ENCODE measurements at places on chromosomes 7 and 10.

DNA sequence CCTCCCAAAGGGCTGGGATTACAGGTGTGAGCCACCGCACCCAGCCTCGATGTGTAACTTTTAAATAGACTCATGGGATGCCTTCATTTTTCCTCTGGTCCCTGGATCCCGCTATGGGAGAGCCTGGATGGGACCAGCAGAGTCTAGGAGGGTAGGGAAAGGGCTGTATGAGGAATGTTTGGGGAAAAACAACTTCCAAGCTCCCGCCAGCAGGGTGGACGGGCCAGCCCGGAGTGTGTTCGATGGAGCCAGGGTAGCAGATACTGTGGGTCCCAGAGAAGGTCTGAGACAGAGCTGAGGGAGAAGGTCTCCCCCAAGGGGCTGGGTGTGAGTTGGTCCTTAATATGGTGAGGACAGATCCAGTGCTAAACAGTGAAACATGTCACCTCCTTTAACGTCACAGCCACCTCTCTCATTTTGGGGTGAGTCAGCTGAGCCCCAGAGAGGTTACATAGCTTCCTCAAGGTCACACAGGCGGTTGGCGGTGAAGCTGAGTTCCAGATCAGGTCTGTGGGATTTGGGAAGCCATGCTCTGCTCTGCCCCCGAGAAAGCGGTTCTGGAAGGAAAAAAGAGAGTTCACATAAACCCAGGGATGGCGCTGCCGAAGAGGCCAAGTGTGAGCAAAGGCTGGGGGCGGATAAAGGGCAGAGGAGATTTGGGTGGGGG lies 66.4 kb downstream of the MYL10 start:
- DNase-seq: no peak

- DNase-seq: no peak
Measured at GRCh38 chr7:3302681-3303320, 1.7 kb downstream of the SDK1 start.

GRCh38 chr7:908159-908581 lies 31.8 kb downstream of the GET4 start:
- no peak for DNase-seq

DNA sequence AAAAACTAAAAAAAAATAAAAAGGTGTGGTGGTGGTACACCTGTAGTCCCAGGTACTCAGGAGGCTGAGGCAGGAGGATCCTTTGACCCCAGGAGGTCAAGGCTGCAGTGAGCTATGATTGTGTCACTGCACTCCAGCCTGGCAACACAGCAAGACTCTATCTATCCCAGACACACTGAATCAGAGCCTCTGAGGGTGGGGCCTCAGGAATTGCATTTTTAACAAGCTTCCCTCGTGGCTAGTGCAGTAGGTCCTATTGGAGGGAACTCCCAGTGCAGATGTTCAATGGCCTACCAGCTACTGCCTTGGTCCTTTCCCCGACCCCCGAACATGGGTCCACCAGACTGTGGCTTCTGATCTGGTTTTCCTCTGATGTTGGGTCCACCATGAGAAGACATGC lies 14.9 kb downstream of the STRA8 start:
- no peak for DNase-seq

DNA sequence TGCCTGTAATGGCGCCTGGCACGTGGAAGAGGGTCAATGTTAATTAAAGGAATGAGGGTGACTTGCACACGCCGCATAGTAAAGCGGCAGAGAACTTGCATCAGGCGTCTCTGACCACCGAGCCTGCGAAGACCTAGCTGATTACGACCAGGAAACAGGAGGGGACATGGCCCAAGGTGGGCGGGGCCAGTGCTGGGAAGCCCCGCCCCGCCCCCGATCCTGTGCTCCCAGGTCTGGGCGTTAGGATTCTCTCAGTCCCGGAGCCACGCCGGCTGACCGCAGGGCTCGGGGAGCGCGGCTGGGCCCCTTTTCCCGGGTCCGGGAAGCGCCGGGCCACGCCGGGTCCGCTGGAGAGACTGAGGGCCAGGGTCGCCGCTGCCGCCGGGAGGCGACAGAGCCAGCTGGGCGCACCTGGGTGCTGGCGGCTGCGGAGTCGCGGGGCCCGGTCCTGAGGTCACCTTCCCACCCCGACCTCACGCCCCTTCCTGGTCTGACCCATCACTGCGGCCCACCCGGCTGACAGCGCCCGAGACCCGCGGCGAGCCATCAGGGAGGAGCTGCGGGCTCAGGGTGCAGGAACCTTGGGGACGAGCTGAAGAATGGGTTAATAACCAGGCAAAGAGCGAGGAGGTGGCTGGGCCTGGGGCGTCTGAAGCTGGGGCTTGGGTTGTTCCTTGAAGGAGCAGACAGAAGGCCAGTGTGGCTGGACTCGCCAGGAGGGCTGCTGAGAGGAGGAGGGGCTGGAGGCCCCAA lies 23.0 kb upstream of the GRID1 start:
- no peak for DNase-seq

- no peak for DNase-seq
Measured at GRCh38 chr7:16776053-16776452, 22.5 kb downstream of the TSPAN13 start.

- no peak for DNase-seq
Measured at GRCh38 chr7:128073671-128074310, 42.6 kb upstream of the LRRC4 start.

- no peak for DNase-seq
Measured at GRCh38 chr7:100879685-100880261, 4.9 kb downstream of the SRRT start.

GRCh38 chr10:112183329-112184051 lies at the start of gene GPAM:
Gene GPAM, minus strand, starts transcription at chr10:112183765. Its CDS starts 1,981 bp downstream, at chr10:112181784.
- peak; percentile 96 for DNase-seq

GRCh38 chr7:28165961-28166955 lies 14.3 kb downstream of the JAZF1 start:
- DNase-seq: no peak

DNA sequence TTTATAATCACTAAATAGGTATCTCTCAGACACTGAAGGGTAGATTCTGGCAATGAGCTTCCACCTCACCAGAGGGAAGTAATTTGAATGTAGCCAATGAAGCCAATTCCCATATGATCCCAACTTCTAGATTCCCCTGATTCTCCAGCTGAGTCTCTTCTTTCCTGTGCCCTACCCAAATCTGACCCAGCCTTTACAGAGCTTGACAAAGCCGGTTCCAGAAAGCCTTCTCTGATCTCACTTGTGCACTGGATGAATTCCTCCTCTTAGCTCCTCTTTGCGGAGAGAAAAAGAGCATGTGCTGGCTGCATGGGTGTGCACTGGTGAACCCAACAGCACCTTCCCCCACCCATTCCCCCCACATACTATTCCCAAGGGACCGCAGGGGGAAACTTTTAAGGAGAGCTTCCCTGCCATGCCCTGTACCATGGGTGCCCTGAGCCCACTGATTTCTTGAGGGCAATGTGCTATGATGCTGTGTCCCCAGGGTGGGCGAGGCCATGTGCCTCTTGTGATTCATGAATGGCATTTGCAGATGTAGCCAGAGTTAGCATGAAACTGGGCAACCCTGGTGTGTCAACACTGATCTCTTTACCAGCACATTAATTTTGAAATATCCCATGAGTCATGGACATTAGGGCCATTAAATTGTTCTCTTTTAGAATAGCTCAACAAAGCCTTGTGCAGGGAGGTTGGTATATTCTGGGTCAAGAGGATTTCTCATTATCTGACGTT lies 50.4 kb upstream of the PLEKHA1 start:
- DNase-seq: no peak

GRCh38 chr7:90645784-90646183 lies 49.7 kb downstream of the CDK14 start:
- DNase-seq: no peak

- no peak for DNase-seq
Measured at GRCh38 chr10:48194830-48195229, 79.7 kb downstream of the FRMPD2 start.

GRCh38 chr7:2687881-2688318 lies at the start of gene AMZ1:
Gene AMZ1, plus strand, starts transcription at chr7:2688202. Its CDS starts 12,250 bp downstream, at chr7:2700452.
- no peak for DNase-seq

- no peak for DNase-seq
Measured at GRCh38 chr10:123241391-123242141, 87.4 kb downstream of the BUB3 start.

GRCh38 chr10:97321804-97322190 lies 2.7 kb downstream of the FRAT1 start:
- no peak for DNase-seq

DNA sequence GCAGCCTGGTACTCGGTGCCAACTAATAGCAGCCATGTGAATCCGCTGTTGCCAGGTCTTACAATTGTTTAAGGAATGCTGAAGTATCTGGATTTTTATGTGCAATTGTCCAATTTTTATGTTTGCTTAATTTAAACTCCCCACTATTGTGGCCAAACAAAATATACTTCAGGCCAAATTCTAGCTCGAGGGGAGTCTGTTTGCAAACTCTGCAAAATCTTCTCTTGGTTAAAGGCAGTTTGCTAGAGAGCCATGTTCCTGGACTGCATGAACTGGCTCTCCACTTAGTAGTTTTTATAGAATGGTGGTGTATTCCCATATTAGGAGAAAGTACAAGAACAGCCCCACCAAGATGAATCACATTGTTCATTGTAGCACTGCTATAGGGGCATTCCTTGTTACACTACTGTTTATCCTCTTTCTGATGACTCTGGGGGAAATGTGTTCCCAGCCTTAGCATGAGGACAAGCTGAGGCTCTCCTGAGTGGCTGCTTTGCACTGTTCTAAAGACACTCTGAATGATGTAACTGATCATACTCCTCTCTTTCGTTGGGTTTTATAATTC lies 178.0 kb upstream of the GLI3 start:
- DNase-seq: no peak

DNA sequence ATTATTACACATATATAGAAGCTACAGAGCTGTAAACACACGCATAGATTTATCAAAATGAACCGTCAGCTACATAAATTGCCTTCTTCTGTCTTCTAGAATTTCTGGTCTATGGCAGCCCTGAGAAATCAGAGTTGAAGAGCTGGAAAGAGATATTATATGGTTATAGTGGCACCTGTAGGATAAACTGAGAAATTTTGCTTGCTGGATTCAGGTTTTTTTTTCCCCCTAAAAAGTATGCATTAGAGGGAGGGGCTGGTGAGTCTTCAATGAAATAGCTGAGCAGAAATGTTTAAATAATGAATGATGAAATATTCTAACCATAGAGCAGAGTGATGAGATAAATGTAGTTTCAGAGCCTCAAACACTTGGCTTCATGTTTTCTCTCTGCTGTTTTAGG lies 78.0 kb upstream of the DYNC1I1 start:
- DNase-seq: no peak

GRCh38 chr7:85805249-85805648 lies 618.4 kb upstream of the SEMA3D start:
- DNase-seq: no peak

DNA sequence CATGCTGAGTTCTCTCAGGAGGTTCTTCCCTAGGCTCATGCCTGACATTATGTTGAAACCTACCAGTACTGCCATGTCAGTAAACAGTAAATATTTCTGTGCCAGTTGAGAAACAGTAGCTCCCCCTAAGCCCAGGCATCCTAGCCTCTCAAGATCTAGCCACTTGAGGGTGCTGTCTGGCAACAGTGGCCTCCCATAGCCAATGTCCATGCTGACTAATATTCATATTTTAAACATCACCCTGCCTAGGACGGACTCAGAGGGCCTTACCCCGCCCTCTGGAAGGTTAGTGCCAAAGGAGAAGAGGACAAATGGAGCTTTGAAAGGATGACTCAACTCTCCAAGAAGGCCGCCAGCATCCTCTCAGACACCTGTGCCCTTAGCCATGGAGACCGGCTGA lies 7.7 kb downstream of the ACSM6 start:
- no peak for DNase-seq

DNA sequence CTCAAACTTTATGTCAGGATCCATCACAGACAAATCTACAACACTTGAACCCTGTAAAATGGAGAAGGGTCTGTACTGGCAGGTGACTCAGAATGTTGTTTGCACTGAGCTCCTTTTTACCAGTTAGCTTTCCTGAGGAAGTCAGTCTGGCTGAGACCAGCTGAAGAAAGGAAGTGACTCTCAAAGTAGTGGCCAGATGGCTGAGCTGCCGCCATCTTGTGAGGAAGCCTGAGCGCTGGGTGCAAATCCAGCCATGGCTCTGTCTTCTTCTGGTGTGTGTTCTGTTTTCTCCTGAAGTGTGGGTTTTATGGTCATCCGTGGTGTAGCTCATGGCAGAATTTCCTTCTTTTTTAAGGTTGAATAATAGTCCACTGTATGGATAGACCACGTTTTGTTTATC lies 25.5 kb upstream of the ECHDC3 start:
- DNase-seq: no peak

DNA sequence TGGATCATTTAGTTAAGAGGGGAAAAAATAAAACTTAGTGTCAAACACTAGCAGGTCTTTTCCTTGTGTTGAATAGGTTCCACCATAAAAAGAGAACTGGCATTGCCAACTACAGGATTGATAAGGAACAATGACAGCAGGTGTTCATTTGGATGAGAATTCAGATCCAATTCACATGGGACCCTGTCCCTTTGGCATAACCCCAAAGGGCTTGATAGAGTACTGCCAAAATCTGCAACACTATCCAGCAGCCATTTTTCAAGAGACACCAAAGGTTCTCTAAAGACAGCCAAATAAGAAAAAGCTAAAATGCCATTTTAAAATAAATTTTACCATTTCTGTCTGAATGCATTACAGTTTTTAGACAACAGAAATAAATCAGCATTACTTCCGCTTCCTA lies 422.3 kb downstream of the DGKB start:
- no peak for DNase-seq

GRCh38 chr10:34298346-34298818 lies 516.7 kb downstream of the PARD3 start:
- no peak for DNase-seq

DNA sequence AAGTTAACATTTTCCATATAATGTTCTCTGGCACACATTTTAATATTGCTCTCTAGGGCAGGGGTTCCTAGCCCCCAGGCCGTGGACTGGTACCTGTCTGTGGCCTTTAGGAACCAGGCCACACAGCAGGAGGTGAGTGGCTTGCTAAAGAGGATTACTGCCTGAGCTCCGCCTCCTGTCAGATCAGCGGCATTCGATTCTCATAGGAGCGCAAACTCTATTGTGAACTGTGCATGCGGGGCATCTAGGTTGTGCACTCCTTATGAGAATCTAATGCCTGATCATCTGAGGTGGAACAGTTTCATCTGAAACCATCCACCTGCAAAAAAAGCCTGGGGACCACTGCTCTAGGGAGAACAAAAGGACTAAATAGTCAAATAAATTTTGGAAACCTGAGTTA lies 65.7 kb downstream of the EXOC6 start:
- DNase-seq: no peak

GRCh38 chr7:135183478-135183877 lies 13.0 kb upstream of the CYREN start:
- no peak for DNase-seq

DNA sequence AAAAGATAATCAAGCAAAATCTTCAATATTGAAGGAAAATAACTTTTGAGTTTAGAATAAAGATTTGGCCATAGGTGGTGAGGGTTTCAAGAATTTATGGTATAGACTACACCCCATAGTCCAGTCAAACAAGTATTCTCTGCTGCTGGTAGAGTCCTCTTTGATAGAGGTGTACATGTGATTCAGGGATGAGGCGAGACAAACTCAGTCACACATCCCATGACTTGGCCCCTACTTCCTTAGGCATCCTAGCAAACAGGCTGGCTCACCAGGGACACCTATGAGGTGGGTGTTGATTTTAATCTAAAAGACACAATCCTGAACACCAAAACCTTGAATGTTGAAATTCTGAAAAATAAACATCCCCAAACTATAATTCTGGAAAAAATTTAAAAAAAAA lies 78.1 kb upstream of the SLC25A13 start:
- DNase-seq: no peak

All from activated CD4-positive, alpha-beta T cell treated with anti-CD3 and anti-CD28 coated beads, Interleukin-2, Interleukin-4, amounts not matched to agents 100 ng/mL and 50 ng/mL, durations not matched to agents 16 hours and 8 hours (primary cell).